ENCODE measurements at places on chromosomes 3 and 15.
A peak's percentile ranks its signal among the peaks of the same experiment; 100 is the strongest.

DNA sequence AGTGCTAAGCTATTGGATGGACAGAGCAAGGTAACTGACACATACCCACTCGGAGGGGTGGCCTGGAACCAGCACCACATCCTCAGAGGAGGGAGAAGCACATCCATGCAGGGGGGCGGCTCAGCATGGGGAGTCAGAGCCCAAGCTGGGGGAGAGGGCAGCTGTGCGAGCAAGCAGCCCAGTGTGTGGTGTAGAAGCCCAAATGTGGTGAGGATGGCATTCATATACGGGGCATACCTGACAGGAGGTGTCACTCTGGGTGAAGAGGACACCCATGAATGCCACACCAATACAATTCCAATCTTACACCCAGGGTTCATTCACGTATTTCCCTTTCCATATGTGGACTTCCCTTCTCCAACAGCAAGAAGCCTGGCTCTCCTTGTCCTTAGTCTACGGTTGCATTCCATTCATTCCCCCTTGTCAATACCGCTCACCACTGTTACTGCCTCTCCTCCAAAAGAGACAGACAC is 58.7 kb upstream of the ACAN start:
- DNase-seq, result no peak

GRCh38 chr3:106575029-106575428 is 706.2 kb upstream of the CBLB start:
- no peak for DNase-seq

- DNase-seq, result no peak
These were observed 257.0 kb upstream of the GOLGA6L4 start for GRCh38 chr15:83978588-83978987.

GRCh38 chr3:41863024-41863423 is 98.9 kb downstream of the ULK4 start:
- no peak for DNase-seq

DNA sequence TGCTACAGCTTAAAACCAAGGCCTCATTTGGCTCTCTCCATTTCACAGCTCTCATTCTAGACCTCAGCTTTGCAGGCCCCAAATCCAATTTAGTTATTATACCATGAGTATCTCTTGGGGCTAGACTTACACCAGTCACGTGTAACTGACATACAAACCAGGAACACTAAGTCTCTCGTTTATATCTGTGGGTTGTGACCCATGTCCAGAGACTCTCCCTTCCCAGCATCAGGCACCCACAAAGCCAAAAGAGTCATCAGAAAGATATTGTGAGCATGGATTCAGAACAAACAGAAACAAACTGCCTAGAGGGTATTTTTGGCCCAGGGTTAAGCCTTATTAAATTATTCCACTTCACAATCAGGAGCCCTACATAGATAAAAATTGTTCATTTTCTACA is 5.6 kb upstream of the CCDC13 start:
- DNase-seq, result no peak

GRCh38 chr3:129820587-129820986 is 72.9 kb downstream of the TMCC1 start:
- no peak for DNase-seq

GRCh38 chr15:44593042-44593736 is 56.2 kb downstream of the EIF3J start:
- no peak for DNase-seq

DNA sequence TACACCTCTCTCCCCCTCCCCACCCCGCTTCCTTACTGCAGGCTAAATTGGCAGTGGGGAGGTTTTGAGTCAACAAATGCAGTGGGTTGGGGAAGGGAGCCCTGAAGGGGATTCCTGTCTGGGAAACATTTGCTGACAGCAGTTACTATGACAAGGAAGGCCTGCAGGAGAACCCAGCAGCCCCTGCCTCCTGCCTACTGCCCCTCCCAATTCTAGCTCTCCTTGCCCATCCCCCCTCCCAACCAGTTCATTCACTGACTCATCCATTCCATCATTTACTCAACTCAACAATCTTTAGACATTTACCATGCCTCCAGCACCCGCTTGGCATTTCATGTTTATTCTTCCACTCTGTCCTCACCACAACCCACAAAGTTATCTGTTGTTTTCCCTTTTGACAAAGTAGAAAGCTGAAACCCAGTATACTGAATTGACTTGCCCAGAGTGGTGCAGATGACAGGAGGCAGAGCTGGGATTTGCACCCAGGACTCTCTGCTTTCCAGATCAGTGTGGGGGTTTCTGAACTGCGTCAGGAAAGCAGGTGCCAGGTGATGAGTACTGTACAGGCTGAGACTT is 75.0 kb downstream of the MAGEF1 start:
- peak; percentile 5 for DNase-seq

GRCh38 chr3:159275741-159276140 is 473.9 kb downstream of the MFSD1 start:
- DNase-seq, result no peak

- no peak for DNase-seq
These were observed 5.9 kb downstream of the LRRC28 start for GRCh38 chr15:99257107-99257750.

- no peak for DNase-seq
These were observed 34.8 kb downstream of the NMNAT3 start for GRCh38 chr3:139642996-139643395.

DNA sequence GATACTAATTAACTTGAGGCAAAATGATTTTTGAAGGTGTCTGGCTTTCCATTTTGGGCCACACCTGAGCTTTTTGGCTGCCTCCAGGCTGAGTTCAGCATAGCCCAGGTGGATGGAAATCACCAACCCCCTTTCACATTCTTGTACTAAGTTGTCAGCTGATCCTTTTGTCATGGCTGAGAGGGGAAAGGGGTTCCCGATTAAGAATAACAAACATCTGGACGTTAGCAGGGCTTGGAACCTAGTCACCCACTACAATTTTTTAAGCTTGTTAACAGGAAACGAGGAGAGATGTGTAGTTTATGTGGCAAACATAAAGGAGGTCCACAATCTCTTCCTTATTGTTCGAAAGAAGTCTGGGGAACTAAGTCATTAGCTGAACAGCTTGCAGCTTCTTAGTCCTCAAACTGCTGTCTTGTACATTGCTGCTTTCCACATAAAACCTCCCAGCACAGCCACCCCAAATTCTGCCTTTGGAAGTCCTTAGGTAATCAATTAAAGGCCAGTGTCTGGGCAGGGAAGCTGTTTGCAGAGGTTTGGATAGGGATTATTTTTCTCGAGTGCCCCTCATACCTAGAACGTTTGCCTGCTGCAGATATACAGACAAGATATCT is 5.0 kb downstream of the NR2F2 start:
- DNase-seq, result no peak

DNA sequence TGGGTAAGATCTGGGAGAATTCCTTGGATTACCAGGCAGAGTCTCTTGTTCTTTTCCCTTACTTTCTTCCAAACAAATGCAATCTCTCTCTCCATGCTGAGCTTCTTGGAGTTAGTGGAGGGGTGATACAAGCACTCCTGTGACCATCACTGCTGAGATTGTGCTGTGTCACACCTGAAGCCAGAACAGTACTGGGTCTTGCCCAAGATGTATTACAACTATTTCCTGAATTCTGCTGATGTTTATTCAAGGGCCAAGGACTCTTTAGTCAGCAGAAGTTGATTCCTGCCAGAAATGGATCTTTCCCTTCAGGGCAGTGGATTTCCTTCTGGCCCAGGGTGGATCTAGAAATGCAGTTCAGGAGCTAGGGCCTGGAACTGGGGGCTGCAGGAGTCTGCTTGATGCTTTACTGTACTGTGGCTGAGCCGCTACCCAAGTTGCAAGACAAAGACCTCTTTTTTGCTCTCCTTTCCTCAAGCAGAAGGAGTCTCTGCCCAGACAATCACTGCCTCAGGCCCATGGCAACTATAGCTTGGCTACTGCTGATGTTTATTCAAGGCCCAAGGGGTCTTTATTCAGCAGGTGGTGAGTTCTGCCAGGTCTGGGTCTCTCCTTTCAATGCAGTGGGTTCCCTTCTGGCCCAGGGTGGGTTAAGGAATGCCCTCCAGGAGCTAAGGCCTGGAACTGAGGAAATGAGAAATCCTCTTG is 98.8 kb downstream of the SH3GL3 start:
- no peak for DNase-seq

DNA sequence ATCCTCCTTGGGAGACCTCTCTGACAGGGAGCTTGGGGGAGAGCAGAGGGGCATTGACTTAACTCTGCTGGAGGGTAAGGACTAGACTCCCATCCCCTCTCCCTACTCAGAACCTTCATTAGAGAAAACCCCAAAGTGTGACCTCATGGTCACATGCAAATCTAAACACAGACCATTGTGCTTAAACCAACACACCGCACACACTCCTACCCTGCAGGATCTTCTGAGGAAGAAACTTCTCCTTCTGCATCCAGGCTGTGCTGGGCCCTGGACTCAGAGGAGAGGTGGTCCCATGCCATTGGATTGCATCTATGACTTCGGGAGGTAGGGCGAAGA is 805 bp upstream of the PARP16 start:
- no peak for DNase-seq

DNA sequence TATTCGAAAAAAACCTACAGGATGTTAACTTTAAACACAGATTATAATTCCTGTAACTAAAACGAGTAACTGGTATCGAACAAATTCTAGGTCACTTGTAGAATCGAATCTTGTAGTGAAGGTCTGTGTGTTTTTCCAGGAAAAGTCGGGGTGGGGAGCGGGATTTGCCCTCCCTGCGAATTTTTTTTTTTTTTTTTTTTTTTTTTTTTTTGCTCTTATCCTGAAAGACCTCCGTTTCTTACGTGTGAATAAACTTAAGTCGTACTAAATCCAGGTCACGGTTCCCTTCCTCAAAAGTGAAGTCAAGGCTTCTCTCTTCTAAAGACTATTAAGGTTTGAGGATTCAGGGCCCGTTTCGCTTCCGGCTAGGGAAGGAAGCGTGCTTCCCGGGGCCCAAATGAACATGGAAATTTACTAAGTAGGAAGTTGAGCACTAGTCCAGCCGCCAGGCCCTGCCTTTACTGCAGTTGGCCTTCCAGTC is 770 bp downstream of the TBC1D5 start:
- DNase-seq, result no peak

DNA sequence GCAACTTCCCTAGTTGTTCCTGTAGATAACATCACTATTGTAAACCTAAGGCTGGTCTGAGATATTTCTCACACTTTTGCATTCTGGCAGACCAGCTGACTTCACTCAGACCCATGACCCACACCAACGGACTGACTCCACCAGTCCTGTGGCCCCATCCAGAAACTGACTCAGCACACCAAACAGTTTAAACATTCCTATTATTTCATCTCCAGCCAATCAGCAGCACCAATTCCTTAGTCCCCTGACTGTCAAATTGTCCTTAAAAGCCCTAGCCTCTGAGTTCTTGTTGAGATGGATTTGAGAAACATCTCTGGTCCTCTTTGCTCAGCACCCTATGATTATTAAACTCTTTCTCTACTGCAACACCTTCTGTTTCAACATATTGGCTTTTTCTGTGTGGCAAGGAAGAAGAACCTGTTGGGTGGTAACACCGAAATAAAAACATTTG is 12.2 kb upstream of the IDH2 start:
- DNase-seq, result no peak
